ENCODE measurements at places on chromosomes 3 and 15.

DNA sequence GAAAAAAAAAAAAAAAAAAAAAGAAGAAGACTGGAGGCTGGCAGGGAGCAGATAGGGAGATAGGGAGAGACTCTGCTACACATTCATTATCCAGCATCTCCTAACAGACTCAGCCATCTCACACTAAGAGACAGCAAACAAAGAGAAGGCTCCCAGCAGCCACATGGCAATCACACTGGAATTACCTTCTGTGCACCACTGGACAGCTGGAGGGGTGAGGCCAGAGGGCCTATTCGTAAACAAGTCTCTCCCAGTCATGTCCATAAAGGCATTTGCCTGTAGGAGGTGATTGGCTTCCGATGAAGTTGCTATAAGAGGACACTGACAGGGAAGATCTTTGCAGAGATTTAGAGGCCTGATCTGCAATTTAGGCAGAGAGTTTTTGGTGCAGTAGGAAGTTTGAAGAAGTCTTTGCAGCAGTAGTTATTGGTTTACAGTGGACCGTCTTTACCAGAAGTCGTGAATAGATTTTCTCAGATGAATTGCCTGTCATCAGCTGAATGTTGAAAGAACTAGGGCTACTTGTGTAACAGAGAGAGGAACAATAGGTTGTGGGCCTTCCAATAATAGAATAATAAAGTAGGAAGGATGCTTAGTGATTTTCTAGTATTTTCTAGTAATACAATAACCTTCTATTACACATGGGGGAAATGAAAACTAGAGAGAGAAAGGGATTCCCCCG is 89.7 kb downstream of the TP63 start:
- DNase-seq = no peak

GRCh38 chr3:155701882-155702465 is 42.9 kb downstream of the PLCH1 start:
- DNase-seq = peak; percentile 88

DNA sequence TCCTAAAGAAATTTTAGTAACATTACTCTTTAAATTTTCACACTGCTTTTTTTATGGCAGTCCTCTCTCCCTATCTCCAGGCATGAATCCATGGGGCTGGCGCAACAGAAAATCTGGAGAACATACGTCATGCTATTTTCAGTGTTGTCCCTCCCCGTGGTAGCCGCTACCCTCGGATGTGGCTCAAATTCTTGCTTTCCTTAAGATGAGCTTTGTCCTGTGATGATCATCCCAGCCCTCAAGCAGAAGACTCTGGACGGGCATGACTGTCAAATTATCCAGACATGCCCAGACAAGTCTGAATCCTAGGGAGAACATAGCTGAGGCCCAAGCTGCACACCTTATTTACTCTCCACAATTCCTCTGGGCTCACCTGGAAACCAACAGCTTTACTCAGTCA is 49.1 kb downstream of the FMN1 start:
- no peak for DNase-seq

- DNase-seq = no peak
Measured at GRCh38 chr3:36399933-36400332, 19.6 kb downstream of the STAC start.

DNA sequence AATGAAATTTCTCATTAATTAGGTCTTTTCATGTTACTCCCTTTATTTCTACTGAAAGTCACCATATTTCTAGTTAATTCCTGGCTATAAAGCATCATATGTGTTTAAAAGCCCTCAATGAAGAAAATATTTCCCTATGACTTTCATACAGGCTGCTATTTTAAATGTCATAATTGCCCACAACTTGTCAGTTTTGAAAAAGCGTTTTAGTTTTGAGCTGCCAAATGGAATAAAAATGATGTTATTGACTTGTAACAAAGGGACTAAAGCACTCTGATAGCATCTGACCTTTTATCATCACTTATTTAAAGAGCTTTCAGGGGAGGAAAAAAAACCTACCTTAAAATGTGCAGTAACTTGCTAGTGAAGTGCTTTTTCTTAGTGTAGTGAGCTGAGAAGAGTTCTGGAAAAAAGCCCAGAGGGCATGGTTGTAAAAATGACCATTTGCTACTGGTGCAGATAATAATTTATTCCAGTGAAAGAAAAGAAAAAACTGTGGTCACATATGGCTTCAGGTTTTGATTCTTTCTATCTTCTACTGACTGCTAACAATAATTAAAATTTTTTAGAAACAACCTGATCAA is 877.2 kb downstream of the CADM2 start:
- DNase-seq = no peak

GRCh38 chr15:48273049-48273448 is 58.2 kb upstream of the DUT start:
- DNase-seq = no peak

DNA sequence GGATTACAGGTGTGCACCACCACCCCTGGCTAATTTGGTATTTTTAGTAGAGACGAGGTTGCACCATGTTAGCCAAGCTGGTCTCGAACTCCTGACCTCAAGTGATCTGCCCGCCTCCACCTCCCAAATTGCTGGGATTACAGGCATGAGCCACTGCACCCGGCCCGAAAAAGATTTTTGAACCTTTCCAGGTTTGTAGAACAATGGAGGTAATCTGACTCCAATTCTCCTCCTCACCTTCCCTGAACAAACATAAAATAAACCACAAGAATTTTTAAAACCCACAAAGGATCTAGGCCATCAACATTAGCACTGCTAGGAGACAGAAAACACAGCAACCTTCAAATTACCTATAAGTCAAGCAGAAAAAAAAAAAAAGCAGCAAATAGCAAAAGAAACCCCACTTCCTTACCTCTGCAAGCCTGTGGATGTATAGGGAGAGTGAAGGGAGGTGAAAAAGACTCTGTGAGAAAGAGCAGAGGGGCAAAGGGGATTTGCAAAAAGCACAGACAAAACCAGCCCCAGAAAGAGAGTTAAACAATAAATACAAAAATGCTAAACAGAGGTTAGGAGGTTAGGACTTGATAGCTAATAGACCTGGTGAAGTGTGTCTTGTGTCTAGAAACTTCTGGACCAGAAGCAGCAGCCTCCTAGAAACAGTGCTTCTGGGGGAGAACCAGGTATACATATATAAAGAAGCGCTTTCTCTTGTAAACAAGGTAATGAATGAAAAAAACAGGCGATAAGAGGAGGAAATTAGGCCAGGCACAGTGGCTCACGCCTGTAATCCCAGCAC is 32.1 kb downstream of the TFDP2 start:
- no peak for DNase-seq

- DNase-seq = no peak
Measured at GRCh38 chr15:98649472-98650416, 1.4 kb downstream of the IGF1R start.

- DNase-seq = no peak
Measured at GRCh38 chr15:94970096-94970495, 738.7 kb downstream of the MCTP2 start.

DNA sequence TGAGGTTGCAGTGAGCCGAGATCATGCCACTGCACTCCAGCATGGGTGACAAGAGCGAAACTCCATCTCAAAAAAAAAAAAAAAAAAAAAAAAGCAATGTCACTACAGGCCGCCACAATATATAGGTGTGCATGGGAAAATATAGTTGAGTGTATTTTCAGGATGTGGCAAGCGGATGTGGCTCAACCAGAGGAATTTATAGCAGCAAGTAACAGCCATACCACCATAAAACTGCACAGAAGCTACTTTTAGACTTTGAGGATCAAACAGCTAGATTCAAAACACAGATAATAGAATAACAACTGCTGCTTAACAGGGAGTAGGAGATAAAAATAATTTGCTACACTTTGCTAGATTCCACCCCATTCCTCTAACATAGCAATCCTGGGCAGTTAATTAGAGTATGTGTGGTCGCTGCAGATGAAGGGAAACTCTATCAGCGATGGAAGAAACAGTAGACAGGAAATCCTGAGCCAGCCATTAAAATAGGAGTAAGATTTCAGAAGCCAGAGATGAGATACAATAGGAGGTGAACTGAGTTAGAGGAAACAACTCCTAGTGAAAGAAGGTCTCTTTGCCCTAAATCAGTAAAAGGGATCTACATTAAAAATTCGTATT is 318.7 kb upstream of the STT3B start:
- no peak for DNase-seq

- peak; percentile 11 for DNase-seq
Measured at GRCh38 chr3:177470197-177470941, 273.1 kb upstream of the TBL1XR1 start.

- DNase-seq = no peak
Measured at GRCh38 chr3:160451602-160452001, 2.0 kb upstream of the TRIM59 start.

DNA sequence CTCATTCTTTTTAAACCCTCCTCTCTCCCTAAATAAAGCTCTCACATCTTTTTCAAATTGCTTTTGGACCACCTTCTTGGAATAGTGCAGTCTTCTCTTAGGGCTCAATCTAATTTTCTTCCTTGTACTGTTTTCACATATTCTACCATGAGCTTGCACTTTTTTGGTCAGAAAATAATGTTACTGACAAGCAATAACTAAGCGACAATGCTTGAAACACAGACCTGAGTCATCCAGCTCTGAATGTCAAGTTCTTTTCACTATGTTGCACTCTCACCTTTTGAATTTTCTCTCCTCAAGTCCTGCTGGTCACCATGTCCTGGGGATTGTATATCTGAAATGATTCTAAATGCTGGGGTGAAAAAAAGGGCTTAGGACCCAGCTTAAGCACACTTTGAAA is 8.9 kb downstream of the TNFAIP8L3 start:
- DNase-seq = no peak

GRCh38 chr3:196115678-196116083 is 33.8 kb upstream of the TFRC start:
- DNase-seq = no peak

GRCh38 chr3:90180096-90180495 is 1072.7 kb downstream of the EPHA3 start:
- DNase-seq = no peak

- no peak for DNase-seq
Measured at GRCh38 chr15:58535337-58535736, 103.5 kb downstream of the LIPC start.

DNA sequence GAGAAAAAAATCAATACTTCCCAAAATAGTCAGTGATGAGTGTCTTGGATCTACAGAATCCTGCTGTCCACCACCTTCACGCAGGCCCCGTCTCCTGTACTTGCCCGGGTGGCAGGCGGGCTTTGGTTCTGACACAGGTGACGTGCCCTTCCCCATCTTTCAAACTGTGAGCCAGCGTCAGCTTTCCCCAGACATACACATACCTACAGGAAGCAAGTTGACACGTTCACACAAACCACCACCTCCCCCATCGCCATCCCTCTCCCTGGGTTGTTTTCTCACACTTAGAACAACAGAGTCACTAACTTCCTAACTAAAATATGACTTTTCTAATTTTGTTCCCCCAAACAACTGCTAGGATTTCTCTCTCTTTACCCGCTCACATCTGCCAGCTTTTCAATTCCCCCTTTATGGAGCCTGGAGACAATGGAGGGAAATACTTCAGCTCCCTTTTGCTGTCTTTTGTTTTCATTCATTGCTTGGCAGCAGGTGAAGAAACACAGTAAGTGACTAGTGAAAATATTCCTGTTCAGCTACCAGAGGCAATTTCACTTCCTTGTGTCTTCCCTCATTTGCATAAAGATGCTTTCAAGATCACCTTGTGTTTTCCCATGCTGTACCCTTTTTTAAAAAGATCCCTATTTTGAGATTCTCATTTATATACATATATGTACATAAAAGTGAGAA is 248.3 kb downstream of the SLCO3A1 start:
- DNase-seq = no peak

- DNase-seq = no peak
Measured at GRCh38 chr3:177182352-177182751, 14.9 kb downstream of the TBL1XR1 start.

Data from midbrain (tissue), 1 donor.